ENCODE measurements at places on chromosomes 12 and 14.

GRCh38 chr12:94721173-94721572 lies 70.8 kb upstream of the TMCC3 start:
- DNase-seq = no peak

- DNase-seq = no peak
These were observed 460.5 kb downstream of the TMEM121 start for GRCh38 chr14:105986894-105987284.

DNA sequence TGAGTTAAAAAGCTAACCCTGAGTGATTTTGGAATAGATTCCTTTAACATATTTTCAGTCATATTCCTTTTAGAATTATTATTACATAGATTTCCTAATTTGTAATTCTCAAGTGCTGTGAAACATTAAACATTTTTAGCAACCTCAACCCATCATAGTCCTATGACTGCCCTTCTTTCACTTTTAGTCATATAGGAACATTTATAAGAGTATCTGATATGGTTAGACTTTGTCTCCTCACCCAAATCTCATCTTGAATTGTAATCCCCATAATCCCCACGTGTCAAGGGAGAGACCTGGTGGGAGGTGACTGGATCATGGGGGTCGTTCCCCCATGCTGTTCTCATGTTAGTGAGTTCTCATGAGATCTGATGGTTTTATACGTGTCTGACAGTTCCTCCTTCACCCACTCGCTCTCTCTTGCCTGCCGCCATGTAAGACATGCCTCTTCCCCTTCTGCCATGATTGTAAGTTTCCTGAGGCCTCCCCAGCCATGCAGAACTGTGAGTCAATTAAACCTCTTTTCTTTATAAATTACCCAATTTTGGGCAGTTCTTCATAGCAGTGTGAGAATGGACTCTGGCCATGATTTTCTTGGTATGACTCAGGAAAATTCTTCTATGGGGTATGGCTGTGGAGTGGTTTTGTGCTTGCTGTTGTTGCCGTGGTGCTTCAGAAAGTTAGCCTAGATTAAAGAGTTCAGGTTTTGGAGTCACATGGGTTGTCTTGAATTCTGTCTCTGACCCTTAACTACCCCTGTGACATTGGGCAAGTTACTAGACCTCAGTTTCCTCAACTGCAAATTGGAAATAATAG lies 83.9 kb downstream of the FUT8 start:
- no peak for DNase-seq

- no peak for DNase-seq
These were observed 1.5 kb upstream of the HRK start for GRCh38 chr12:116882742-116883141.

GRCh38 chr14:49594347-49595091 lies 4.2 kb upstream of the LRR1 start:
- DNase-seq = no peak

GRCh38 chr12:29148596-29148910 lies 525 bp upstream of the FAR2 start:
- DNase-seq = no peak

- DNase-seq = no peak
These were observed 44.3 kb downstream of the ATG2B start for GRCh38 chr14:96318836-96319235.

DNA sequence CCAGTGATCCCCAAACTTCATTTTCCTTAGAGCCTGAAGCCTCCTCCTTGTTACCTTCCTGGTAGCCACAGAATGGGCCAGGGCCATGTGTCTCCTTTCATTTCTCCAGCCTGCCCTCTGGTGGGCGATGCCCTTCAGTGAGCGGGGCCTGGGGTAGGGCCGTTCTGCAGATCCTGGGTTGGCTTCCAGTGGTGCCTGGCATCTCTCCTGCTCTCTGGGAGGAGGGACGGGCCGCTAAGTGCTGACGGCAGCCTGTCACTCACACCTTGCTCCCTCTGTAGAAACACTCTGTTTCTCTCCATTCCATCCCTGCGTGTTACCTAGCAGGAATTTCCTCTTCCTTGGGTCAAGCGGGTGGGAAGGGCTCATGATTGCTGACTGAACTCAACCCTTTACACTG lies 232.1 kb downstream of the CACNA1C start:
- DNase-seq = no peak

- DNase-seq = no peak
These were observed 3.7 kb downstream of the RNF31 start for GRCh38 chr14:24150993-24151392.

GRCh38 chr12:59937148-59937547 lies 341.3 kb downstream of the SLC16A7 start:
- DNase-seq = no peak

GRCh38 chr14:67373347-67373746 lies 13.2 kb downstream of the EIF2S1 start:
- DNase-seq = no peak

DNA sequence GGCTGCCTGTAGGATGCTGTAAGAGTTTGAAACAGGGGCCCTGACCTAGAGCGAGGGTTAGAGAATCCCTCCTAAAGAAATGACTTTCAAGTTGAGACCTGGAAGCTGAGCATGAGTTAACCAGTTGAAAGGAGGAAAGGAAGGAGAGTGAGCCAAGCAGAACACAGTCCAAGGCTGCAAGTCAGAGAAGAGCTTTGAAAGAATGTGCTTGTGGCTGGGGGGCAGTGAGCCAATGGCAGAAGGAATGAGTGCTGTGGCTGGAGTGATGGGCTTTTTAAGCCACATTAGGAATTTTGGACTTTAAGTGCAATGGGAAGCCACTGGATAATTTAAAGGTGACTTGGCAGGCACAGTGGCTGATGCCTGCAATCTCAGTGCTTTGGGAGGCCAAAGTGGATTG lies 18.1 kb downstream of the CDKN1B start:
- DNase-seq = no peak

DNA sequence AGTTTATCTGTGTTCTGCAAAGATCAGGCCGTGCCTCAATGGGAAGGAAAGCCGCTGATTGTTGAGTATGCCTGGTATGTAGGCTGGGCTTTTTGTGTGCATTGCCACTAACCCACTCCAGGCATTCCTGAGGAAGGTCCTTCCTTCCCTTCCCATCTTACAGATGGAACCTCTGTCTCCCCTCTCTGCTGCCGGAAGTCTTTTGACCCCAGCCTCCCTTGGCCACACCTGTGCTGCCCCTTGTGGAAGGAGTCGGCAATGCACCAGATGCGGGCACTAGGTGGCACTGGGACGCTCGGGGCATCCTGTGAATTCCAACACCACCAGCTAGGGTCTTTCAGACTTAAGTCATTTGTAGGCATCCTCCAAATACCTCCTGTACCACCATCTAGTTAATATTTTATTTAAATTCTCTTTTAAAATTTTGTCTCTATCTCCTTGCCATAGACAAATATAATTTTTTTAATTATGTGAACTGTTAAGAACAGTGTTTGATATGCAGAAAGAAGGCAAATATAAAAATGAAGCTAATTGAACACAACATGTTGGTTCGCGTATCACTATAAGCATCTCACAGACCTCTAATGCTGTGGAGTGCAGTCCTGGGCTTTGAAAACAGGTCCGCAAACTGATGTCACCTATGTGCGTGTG lies 99.6 kb downstream of the RIN3 start:
- DNase-seq = peak; percentile 69

- DNase-seq = no peak
These were observed 270.8 kb upstream of the BTG1 start for GRCh38 chr12:92416385-92416812.

GRCh38 chr12:79227091-79227490 lies 362.5 kb downstream of the SYT1 start:
- no peak for DNase-seq

GRCh38 chr14:77181603-77182437 lies at the start of gene TMEM63C:
Gene TMEM63C, plus strand, starts transcription at chr14:77181798. Its CDS starts 37,016 bp downstream, at chr14:77218814.
- peak; percentile 60 for DNase-seq

DNA sequence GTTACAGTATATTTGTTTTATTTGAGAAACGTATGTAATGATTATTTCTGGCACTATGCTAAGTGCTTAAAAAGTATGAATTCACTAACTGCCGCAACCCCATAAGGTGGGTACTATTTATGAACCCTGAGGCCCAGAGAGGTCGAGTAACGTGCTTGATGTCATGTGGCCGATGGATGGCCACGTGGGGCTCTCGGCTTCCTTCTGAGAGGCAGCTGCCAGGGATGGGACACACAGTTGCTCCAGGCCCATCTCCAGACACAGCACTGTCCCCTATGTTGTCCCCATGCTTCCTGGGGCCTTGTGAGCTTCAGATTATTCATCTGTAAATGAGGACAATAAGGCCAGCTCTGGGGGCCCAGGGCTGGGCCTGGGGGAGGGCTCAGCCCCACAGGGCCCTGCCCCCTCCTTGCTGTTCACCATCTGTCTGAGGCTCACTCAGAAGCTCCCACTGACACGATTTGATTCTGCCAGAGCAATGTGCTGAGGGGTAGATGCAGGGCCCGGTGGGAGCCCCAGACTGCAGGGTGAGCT lies 115.0 kb downstream of the CALM1 start:
- DNase-seq = no peak

DNA sequence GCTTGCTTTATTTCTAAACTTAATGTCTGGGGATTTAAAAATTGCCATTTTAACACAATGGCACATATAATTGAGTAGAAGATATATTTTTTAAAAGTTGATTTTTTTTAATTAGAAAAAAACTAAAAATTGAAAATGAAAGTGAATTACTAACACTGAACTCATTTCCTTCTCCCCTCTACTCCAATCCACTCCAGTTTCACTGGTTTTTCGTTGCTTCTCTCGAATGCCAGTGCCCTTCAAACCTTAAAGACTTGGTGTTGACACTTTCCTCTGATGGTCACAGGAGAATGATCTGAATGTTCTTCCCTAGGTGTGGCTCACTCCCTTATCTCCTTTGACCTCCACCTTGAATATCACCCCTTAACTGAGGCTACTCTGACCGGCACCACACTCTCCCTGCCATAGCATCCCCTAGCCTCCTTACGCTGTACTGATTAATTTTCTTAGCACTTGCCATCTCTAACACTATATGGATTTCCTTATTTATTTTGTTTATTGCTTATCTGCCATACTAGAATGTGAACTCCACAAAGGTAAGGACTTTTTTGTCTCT lies 107.1 kb downstream of the LIN7A start:
- DNase-seq = no peak

DNA sequence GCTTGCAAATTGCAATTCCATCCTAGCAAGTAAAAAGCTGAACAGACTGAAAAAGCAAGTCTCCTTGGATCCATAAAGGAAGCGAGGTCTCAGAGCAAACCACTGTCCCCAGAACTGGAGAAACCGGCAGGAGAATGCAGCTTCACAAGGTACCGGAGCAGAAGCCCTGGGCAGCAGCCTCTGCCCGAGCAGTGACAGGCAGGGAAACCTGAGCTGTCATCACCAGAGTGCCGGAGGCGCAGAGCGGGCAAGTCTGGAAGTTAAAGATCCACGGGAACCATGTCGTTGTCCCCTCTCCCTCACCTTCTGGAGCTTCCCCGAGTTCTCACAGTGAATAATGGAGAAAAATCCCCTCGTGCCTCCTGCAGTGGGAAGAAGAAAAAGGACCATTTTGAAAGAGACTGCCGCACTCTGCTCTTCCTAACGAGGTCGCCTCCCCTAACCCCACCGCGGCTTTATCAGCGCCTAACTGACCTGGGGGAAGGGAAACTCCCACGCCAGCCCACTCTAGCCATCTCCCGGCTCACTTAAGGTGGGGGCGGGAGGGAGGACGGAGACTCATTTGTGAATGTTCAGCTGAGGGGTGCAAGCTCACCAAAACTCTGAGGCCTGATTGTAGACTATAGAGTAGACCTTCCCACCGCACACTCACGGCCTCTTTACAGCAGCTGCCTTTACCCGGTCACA lies 27.8 kb downstream of the FBXL14 start:
- no peak for DNase-seq

DNA sequence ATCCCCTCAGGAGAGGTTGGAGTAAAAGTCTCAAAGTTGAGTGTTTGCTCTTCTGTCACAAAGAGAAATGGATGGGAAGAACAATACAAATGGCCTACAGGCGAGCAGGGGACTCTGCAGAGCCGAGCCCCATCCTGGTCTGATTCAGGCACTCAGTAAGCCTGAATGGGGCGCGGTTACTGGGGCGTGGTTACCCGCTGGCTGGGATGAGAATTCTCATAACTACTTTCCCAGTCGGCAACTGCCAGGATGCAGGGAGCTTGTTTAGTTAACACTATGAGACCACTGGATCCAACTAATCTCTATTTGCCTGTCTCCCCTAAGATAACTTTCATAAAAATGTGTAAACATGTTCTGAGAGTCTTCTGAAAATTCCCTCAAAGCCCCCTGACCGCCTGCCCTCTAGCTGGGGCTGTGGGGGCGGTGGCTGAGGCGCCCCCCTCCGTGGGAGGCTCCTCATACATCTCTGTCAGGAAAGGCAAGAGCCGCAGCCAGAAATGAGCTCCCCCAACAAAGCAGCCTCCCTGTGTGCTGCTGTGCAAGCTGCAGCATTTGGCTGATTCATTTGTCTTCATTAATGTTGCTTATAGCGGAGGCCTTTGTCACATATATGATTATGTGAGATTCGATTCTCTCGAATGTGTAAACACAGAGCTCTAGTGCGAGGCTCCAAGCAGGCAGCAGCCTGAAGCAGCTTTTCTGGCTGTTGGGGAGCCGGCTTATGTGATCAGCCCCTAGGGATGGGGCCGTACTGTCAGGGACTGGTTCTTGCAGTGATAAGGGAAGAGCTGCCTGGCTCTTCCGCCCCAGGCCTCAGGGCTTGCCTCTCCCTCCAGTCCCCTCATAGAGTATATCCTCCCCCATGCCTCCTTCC lies 126.1 kb upstream of the ARHGAP5 start:
- DNase-seq = no peak

GRCh38 chr12:2267703-2268470 lies 215.1 kb downstream of the CACNA1C start:
- DNase-seq = no peak

DNA sequence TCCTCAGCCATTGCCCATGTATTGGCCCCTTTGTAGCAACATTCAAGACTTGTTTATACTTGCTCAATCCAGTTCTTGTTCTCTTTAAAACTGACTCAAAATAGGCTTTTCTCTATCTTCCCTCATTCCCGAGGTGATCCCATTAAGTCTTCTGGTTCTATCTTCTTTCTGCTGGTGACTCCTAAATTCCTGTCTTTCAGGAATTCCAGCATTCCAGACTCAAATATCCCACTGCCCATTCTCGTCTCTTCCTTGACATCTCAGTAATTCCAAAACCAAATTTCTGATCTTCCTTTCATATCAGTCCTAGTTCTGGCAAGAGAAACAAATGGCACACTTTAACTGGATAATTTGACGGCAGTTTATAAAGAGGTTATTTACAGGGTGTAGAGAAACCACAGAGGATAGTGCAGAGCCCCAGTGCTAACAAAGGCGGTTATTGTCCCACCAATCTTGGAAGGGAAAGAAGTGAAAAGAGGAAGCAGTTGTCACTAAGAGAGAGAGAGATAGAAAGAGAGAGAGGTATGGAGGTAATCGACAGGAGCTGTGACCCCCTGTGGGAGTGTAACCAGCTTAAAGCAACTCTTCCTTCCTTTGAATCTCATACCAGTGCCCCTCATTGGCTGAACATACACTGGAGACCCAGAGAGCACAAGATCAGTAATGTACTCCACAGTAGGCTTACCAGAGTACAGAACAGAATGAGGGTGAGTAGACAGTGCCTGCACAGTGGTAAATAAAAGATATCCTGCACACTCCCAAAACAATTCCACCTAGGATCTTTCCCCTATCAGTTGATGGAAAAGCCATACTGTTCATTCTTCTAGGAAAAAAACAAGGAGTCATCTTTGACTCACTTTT lies 177.6 kb upstream of the LMNTD1 start:
- no peak for DNase-seq
